Astrocyte (in vitro differentiated cells and primary cell): ENCODE measurements at places on chromosomes 1 and 21. TPM values are rescaled to one million over a fixed set of nuclear protein-coding genes. Genes with fewer than 3 reads are reported as not detected.
A peak's percentile ranks its signal among the peaks of the same experiment; 100 is the strongest.

DNA sequence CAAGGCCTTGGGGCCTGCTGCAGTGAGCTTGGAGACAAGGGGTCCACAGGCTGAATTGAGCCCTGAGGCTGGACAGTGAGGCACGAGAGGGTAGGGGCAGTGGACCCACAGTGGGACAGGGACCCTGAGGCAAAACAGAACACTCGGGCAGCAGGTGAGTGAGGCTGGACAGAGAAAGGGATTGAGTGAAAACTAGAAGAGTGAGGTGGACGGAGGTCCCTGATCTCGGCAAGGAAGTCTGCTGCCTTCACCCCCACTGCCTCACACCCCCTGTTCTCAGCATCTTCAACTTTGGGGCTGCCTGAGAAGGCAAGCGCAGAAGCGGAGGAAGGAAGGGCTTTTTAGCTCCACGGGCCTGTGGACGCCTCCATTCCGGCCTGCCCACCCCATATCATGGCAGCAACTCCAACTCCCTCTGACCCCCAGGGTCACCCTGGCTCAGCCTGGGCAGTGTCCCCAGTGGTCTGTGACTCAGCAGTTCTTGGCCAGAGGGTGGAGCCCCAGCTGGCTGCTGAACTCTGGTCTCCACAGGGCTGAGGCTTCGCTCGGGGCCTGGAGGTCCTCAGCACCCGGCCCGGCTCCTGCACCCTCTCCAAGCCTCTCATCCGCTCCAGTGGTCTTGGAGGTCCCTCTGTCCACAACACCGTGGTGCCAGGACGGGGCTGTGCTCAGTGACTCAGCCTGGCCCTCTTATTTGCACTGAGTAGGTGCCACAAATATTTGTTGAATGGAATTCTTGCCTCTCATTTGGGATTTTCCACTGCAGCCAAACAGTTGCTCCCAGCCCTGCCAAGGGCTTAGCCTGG, 60.0 kb upstream of the EPS8L3 start:
- H3K27ac ChIP-seq: no peak overlapping the region
- DNase-seq: peak; percentile 55
- no peak overlapping the region for H3K4me3 ChIP-seq
- H3K27me3 ChIP-seq: no peaks in the 10 kb centered on the region

GRCh38 chr1:111015222-111015621, 51.5 kb upstream of the LRIF1 start:
- no peaks in the 10 kb centered on the region for H3K4me1 ChIP-seq
- no peak overlapping the region for H3K4me3 ChIP-seq
- H3K36me3 ChIP-seq: no peaks in the 10 kb centered on the region

DNA sequence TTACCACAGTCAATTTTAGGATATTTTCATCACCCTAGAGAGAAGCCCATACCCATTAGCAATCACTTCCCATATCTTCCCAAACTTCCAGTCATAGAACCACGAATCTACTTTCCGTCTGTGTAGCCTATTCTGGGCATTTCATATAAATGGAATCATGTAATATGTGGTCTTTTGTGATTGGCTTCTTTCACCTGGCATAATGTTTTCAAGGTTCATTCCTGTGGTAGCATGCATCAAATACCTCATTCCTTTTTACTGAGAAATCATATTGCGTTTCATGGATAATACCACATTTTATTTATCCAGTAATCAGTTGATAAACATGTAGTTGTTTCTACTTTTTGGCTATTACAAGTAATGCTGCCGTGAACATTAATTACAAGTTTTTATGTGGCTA, 21.5 kb downstream of the DESI2 start:
- no peak overlapping the region for H3K4me3 ChIP-seq
- H3K27ac ChIP-seq: peak overlapping the region; percentile 42
- no peaks in the 10 kb centered on the region for H3K27me3 ChIP-seq
- H3K4me1 ChIP-seq: peaks cover 9% of the 10 kb centered on the region
- peak; percentile 79 for DNase-seq
- no peaks in the 10 kb centered on the region for H3K36me3 ChIP-seq

DNA sequence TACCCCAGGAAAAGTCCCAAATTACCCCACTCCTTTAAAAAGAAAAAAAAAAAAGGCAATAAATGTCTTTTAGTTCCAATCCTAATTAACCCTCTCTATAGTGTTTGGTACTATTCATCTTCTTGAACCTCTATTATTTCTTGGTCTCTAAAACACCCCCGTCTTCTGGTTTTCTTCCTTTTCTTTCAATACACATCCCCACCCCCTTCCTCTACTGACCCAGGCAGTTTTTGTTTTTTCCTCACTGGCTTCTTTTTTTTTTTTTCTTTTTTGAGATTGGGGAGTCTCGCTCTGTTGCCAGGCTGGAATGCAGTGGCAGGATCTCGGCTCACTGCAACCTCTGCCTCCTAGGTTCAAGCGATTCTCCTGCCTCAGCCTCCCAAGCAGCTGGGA, 26.1 kb downstream of the EGLN1 start:
- H3K27ac ChIP-seq: peak overlapping the region; percentile 96
- no peak for DNase-seq
- H3K4me1 ChIP-seq: peaks cover 29% of the 10 kb centered on the region
- peak overlapping the region; percentile 25 for H3K4me3 ChIP-seq
- H3K27me3 ChIP-seq: no peaks in the 10 kb centered on the region

DNA sequence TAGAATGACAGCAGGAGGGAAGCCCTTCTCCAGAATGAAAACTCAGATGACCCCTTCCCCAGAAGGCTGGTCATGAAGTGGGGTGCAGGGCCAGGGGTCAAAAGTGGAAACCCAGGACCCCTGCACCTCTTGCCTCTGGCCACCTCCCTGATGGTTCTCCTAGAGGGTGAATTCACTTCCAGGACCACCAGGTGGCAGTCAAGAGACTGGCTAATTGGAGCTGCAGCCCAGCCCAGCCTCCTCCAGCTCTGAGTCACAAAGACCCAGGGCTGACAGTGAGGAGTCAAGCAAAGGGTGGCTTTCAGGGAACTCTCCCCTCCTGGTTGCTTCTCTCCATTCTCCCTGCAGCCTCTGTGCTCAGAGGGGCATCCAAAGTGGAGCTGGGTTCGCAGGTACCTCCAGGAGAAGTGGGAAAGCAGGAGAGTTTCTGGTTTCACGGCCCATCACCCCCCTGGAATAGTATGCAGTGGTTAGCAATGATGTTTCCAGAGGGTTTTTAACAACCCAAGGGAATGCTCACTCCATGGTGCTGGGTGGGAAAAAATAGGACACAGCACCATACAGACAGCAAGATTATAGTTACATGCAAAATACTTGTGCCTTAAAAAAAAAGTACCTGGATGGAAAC, 6.1 kb upstream of the EPHB2 start:
- H3K4me3 ChIP-seq: no peak overlapping the region
- H3K4me1 ChIP-seq: peaks cover 7% of the 10 kb centered on the region
- H3K36me3 ChIP-seq: no peaks in the 10 kb centered on the region
- no peaks in the 10 kb centered on the region for H3K27me3 ChIP-seq

- no peak overlapping the region for H3K4me3 ChIP-seq
- peak; percentile 14 for DNase-seq
- no peaks in the 10 kb centered on the region for H3K36me3 ChIP-seq
- H3K27ac ChIP-seq: no peak overlapping the region
Observed at GRCh38 chr1:212752252-212752933, 39.2 kb downstream of the NSL1 start.

- H3K27ac ChIP-seq: no peak overlapping the region
- no peaks in the 10 kb centered on the region for H3K36me3 ChIP-seq
- DNase-seq: no peak
- no peaks in the 10 kb centered on the region for H3K4me1 ChIP-seq
Observed at GRCh38 chr1:4033129-4033676, 133.1 kb upstream of the C1orf174 start.

DNA sequence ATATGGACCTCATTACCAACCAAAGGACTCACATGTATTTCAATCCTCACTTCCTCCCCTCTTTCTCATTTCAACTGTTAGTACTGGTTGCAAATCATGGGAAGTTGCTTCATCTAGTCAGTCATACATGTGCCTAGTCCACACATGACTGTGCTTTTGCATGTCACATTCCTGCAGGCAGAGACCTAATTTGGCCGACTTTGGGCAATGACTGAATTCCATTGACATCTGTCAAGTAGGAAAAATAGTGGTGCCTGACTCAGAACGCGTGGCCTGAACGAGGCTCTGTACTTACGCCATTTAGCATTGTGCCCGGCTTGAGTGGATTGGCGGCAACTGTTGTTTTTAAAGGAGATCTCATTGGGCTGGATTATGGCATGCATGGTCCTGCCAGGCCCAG, 18.0 kb downstream of the PTPRU start:
- no peak overlapping the region for H3K27ac ChIP-seq
- H3K27me3 ChIP-seq: no peaks in the 10 kb centered on the region
- H3K4me1 ChIP-seq: peaks cover 45% of the 10 kb centered on the region
- H3K36me3 ChIP-seq: no peaks in the 10 kb centered on the region
- no peak overlapping the region for H3K4me3 ChIP-seq

DNA sequence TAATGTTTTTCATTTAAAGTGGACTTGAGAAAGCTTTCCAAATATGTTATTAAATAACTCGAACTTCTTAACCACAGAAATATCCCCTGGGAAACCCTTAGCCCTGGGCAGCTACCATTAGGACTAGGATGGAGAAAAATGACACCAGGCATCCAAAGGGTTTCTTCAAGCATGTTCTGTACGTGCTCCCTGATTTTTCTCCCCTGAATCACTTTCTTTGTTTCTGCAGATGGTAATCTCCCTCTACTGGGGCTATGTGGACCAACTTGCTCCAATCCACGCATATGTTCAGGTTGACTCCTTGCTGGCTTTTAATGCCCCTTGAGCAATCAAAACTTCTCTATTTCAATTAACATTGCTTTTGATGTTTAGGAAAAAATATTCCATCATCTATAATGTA, 312.7 kb upstream of the C1orf87 start:
- no peak overlapping the region for H3K4me3 ChIP-seq
- H3K36me3 ChIP-seq: no peaks in the 10 kb centered on the region
- no peaks in the 10 kb centered on the region for H3K4me1 ChIP-seq
- no peak overlapping the region for H3K27ac ChIP-seq
- no peaks in the 10 kb centered on the region for H3K27me3 ChIP-seq

GRCh38 chr1:110056285-110056683, 14.2 kb downstream of the ALX3 start:
- peaks cover 33% of the 10 kb centered on the region for H3K36me3 ChIP-seq
- no peak overlapping the region for H3K4me3 ChIP-seq
- peaks cover 28% of the 10 kb centered on the region for H3K4me1 ChIP-seq
- no peak overlapping the region for H3K27ac ChIP-seq
- no peak for DNase-seq

DNA sequence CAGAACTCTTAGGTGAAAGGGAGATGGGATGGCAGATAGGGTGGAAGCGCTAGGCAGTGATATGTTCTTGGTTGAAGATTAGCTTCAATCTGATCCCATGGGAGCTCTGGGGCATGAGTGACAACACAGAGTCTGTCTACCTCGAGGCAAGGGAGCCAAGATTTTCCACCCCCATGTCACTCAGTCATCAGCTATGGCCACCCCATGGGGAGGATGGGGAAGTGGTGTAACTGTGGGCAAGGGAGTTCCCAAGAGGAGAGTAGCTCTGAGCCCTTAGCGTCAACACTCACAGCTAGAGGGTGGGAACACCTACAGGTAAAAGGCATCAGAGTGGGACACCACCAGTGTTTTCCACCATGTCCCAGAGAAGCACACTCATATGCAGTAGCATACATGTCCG, 30.3 kb upstream of the C1QA start:
- H3K4me1 ChIP-seq: no peaks in the 10 kb centered on the region
- DNase-seq: no peak
- H3K4me3 ChIP-seq: no peak overlapping the region

GRCh38 chr1:23559985-23560741, 862 bp upstream of the ID3 start:
- H3K36me3 ChIP-seq: no peaks in the 10 kb centered on the region
- H3K27ac ChIP-seq: peak overlapping the region; percentile 97
- H3K4me3 ChIP-seq: peak overlapping the region; percentile 97
- DNase-seq: no peak
- H3K27me3 ChIP-seq: no peaks in the 10 kb centered on the region
- H3K4me1 ChIP-seq: peaks cover 61% of the 10 kb centered on the region

DNA sequence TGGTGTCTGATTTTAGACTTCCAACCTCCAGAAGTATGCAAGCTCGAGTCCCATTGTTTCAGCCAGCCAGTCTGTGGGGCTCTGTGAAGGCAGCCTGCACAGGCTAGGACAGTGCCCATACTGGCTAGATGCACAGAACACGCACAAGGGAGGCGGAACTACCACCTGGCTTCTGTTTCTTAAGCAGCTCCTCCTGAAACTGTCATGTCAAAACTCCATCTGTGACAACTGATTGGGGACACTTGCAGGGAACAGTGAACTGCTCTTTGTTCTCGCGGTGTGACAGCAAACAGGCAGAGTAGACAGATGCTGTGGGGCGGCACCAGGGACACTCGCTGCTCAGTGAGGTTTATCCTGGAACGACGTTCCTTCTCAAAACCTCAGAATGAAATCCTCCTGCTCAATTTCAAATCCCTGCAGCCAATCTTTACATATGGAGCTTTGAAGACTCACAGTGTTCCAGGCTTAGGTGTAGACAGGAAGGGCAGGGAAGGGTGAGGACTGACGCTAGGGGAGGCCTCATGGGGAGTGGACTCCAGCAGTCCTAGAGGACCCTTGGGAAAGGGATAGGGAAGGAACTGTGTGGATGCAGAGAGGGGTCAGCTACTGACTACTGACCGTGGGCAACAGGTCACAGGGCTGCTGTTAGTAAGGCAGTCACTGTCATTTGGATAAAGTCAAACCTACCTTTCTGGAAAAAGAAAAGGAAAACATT, 73.8 kb downstream of the ERG start:
- DNase-seq: no peak
- no peaks in the 10 kb centered on the region for H3K36me3 ChIP-seq
- no peaks in the 10 kb centered on the region for H3K4me1 ChIP-seq
- H3K27me3 ChIP-seq: no peaks in the 10 kb centered on the region

DNA sequence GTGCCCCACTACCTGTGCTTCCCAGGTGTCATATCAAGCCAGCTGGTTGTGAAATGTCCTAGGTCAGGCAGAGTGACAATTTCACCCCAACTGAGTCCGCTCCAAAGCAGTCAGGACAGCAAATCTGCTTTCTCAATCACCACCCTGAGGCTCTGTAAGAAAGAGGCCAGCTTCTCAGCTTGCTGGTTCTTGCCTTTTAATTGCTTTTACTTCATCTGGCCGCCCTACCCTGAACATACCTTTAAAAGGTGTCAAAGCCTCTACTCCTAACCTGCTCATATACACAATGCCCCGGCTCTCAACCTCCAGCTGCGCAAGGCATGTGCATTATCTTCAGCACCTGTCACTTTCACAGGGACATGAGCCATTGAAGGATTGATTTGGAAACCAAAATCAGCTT, 581.6 kb downstream of the NPHP4 start:
- no peak for DNase-seq
- H3K27me3 ChIP-seq: no peaks in the 10 kb centered on the region
- H3K4me3 ChIP-seq: no peak overlapping the region
- H3K4me1 ChIP-seq: no peaks in the 10 kb centered on the region
- H3K36me3 ChIP-seq: no peaks in the 10 kb centered on the region
- H3K27ac ChIP-seq: no peak overlapping the region

GRCh38 chr1:202810615-202811295, at the start of gene PCAT6:
Gene PCAT6 (plus strand): TSS chr1:202810954.
- H3K27me3 ChIP-seq: no peaks in the 10 kb centered on the region
- no peaks in the 10 kb centered on the region for H3K36me3 ChIP-seq
- peaks cover 21% of the 10 kb centered on the region for H3K4me1 ChIP-seq
- DNase-seq: peak; percentile 95

Gene KRTAP21-2
- not detected in 2 replicates for total RNA-seq

Gene AGT
- total RNA-seq: 1.2 and 3.0 TPM in 2 replicates

Gene LAX1
- not detected in 2 replicates for total RNA-seq

Gene CADM3
- 18.2 and 26.2 TPM in 2 replicates for total RNA-seq

Gene NFASC
- total RNA-seq: 26.7 and 29.6 TPM in 2 replicates

Gene AMY2A
- total RNA-seq: not detected in 2 replicates

Gene BCL2L15
- total RNA-seq: 0.14 and 0.38 TPM in 2 replicates
